GF-D8 (cell line): ENCODE measurements at places on chromosomes 1 and 21.

GRCh38 chr1:21337928-21338572, 47.8 kb upstream of the ECE1 start:
- peak; percentile 85 for DNase-seq

- peak; percentile 37 for DNase-seq
Observed at GRCh38 chr21:18646116-18646515, 242.5 kb upstream of the TMPRSS15 start.

DNA sequence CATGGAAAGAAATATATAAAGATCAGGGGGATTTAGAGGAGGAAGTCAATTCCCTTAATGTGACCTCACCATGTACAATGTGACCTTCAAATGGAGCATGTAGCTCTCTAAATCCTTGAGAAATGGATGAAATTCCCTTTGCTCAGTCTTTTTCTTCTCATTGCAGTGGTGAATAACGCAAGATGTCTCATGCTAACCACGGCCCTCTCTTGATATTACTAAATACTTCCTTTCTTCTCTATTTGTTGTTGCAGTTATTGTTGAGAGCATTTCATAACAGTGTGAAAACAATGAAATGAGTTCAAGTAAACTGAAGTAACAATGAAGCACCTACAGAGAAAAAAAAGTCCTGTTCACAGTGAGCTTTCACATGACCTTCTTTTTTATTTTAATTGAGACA, 55.6 kb downstream of the ZNF281 start:
- peak; percentile 42 for DNase-seq

- no peak for DNase-seq
Observed at GRCh38 chr1:30514137-30514654, 209.2 kb downstream of the MATN1 start.

- DNase-seq = no peak
Observed at GRCh38 chr1:175481126-175482070, 262.0 kb downstream of the TNR start.

DNA sequence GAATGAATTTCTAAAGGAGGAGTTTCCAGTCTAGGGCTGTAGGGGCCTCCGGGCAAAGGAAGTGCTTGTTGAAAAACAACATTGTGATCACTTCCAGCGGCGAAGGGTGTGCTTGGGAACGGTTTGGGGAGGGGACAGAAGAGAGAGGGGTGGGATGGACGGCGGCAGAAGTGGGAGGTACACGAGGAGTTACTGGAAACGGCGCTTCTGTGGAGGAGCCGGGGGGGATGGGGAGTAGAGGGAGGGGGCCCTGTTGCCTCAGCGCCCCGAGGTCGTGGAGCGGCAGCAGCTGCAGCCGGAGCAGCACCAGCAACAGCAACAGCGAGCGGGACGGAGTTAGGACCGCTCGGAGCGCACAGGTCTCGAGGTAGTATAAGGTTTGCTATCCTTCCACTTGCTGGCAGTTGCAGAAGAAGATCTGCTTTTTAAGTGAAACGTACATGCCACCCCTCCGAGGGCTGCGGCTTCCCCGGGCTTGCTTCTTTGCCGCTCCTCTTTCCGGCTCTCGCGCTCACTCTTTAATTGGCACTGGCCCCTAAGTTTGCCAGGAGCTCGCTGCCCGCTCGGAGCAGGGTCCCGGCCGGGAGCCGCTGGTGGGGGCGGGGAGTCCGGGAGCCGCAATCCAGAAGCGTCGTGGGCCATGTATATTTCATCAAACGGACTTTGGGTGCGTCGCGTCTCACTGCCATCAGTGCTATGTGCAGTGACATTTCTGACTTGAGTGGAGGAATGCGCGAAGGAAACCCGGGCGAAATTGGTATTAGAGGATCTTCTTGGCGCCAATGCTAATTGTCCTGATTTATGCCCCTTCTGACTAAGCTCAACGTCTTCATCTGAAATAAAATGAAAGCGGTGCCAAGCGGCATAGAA, 771 bp upstream of the NTNG1 start:
- no peak for DNase-seq

DNA sequence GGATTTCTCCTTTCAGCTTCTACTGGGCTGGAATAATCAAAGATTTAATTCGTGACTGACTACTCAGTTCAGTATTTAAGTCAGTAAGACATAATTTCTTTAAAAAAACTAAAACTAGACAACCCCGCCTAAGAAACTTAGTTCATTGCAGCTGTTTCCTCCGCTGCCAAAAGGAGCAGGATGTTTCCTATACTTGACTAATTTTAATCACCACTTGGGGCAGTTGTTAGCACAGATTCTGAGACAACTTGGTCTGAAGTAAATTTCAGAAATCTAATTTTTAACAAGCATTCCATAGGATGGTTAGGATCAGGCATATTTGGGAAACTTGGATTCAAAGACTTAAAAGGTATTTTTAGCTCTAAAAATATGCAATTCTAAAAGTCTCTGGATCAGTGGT, 34.0 kb downstream of the EPRS1 start:
- no peak for DNase-seq

DNA sequence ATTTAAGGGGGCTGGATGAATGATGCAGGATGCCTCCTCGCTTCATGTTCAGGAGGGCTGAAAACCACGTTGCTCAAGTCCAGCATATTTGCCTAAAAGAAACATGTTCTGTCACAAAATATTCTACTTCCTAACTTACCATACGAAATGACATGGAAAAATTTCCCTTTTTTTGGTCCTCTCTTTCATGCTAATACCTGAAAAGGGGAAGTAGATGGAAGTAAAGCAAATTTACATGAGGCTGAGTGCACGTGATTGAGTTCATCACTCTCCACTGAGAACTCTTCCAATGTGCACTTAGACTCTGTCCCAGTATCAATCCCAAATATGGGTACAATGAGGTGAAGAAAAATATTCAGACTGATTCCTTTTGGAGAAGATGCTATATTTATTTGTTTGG, 23.0 kb downstream of the XCL2 start:
- no peak for DNase-seq

- DNase-seq = no peak
Observed at GRCh38 chr1:14654554-14654953, 56.1 kb downstream of the KAZN start.

DNA sequence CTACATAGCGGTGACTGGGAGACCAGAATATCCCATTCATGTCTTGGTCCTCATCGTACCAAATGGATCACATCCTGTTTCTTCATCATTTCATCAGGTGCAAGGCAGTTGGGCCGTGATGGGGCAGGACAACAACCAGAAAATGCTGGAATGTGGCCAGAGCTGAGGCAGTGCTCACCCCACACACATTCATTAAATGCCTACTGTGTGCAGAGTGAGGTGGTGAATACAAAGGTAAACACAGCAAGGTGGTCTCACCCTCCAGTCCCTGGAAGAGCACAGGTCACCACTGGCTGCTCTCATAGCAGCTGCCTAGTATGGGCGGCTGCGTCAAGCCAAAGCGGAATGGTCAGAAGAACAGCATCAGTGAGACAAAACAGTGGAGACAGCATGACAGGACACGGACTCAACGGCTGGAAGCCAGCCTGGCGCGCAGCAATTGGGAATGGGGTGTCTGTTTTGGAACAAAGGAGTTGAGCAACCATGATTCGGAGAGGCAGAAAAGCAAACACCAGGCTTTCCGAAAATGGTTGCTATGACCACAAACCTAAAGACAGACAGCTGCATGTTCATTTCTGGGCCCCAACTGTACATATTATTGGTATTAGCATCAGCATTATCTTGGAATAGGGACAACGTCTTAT, 5.6 kb upstream of the ADAMTSL4 start:
- DNase-seq = no peak

DNA sequence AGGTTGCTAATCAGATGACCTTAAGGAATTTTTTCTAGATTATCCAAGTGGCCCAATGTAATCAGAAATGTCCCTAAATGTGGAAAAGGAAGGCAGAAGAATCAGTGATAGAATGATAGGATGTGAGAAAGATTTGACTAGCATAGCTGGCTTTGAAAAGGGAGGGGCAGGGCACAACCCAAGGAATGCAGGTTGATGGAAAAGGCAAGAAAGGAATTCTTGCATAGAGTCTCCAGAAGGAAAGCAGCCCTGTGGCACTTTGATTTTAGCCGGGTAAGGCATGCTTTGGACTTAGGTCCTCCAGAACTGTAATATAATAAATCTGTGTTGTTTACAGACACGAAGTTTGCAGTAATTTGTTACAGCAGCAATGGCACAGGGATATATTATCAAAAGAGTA, 375.7 kb upstream of the B3GALT2 start:
- no peak for DNase-seq

DNA sequence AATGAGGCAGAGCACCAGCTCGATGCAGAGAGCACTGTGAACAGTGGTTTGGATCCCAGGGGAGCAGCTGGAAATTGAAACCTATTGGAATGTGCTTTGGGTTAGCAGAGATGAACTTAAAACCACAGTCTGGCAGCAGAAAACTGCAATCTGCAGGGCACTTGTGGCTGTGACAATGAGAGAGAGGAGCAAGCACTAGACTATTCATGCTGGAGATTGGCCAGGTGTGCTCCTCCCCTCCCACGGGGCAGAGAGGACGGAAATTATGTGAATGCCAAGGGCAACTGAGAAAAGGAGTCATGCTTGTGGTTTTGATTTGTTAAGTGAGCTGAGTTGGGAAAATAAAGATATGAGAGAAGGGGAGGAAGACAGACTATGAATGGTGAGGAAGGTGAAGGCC, 38.1 kb downstream of the HSD3B2 start:
- DNase-seq = no peak

- DNase-seq = no peak
Observed at GRCh38 chr1:213122514-213122929, 71.5 kb downstream of the RPS6KC1 start.

GRCh38 chr1:14928412-14928811, 225.1 kb upstream of the TMEM51 start:
- no peak for DNase-seq

GRCh38 chr21:28482657-28483056, 510.0 kb downstream of the LTN1 start:
- DNase-seq = no peak

GRCh38 chr1:29852248-29852647, 615.9 kb downstream of the PTPRU start:
- no peak for DNase-seq
